GM23248 (cell line): ENCODE measurements at places on chromosomes 7 and 10. TPM values are rescaled to one million over a fixed set of nuclear protein-coding genes. Genes with fewer than 3 reads are reported as not detected.

DNA sequence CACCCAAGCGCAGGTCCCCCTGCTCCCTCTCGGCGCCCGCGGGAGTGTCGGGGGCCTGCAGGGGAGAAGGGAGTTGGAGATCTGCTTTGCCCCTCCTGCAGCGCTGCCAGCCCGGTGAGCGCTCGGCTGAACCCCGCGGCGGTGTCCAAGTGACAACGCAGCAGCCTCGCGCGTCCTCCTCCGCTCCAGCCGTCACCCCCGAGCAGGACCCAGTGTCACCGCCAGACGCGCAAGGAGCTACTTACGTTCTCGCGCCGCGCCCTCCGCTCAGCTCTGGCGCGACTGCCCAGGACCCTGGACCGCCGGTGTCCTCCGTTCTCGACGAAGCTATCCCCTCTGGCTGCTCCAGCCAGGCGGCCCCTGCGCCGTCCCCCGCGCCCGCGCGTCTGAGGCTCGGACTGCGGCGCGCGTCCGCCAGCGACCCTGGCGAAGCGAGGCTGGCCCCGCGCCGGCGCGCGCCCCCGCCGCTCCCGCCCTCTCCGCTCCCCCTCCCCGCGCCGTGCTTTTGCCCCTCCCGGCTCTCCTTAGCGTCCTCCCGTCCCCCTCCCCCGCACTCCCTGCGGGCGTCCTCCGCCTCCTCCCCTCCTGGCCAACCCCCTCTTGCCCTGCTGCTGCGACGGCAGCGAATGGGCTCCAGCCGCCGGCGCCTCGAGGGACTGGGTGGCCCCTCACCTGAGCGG is at the start of gene NRCAM:
TSS of gene NRCAM (minus strand) at position 439 of the 680 bp plus-strand sequence. CDS start 216,372 bp downstream, outside the sequence.
- H3K4me3 ChIP-seq, result peak within 1 kb of the TSS; percentile 75
- peak; percentile 58 for DNase-seq
- no peak within 1 kb of the TSS for H3K27ac ChIP-seq
- H3K4me1 ChIP-seq, result no peaks in the 10 kb centered on the region

GRCh38 chr7:18467011-18467410 is 28.5 kb upstream of the HDAC9 start:
- DNase-seq, result no peak
- peaks cover 4% of the 10 kb centered on the region; the same call in 1 of the 2 replicates for H3K4me1 ChIP-seq
- H3K4me3 ChIP-seq, result no peak overlapping the region

GRCh38 chr10:5123886-5124285 is 29.7 kb downstream of the AKR1C3 start:
- 0 out of 2 replicates have a peak, but pooled peaks cover 3% of the 10 kb centered on the region for H3K27me3 ChIP-seq
- H3K27ac ChIP-seq, result no peak overlapping the region
- H3K4me3 ChIP-seq, result no peak overlapping the region
- no peaks in the 10 kb centered on the region for H3K36me3 ChIP-seq
- no peak for DNase-seq

GRCh38 chr10:32205670-32206069 is 141.3 kb downstream of the EPC1 start:
- H3K4me3 ChIP-seq, result no peak overlapping the region
- no peaks in the 10 kb centered on the region for H3K27me3 ChIP-seq
- H3K36me3 ChIP-seq, result no peaks in the 10 kb centered on the region
- peaks cover 17% of the 10 kb centered on the region for H3K4me1 ChIP-seq

GRCh38 chr7:27346531-27347275 is 104.1 kb downstream of the EVX1 start:
- peaks cover 14% of the 10 kb centered on the region; the same call in 1 of the 2 replicates for H3K27me3 ChIP-seq
- no peak overlapping the region for H3K27ac ChIP-seq
- H3K4me3 ChIP-seq, result 0 out of 2 replicates have a peak overlapping the region, but pooled peaks have one; percentile 6

DNA sequence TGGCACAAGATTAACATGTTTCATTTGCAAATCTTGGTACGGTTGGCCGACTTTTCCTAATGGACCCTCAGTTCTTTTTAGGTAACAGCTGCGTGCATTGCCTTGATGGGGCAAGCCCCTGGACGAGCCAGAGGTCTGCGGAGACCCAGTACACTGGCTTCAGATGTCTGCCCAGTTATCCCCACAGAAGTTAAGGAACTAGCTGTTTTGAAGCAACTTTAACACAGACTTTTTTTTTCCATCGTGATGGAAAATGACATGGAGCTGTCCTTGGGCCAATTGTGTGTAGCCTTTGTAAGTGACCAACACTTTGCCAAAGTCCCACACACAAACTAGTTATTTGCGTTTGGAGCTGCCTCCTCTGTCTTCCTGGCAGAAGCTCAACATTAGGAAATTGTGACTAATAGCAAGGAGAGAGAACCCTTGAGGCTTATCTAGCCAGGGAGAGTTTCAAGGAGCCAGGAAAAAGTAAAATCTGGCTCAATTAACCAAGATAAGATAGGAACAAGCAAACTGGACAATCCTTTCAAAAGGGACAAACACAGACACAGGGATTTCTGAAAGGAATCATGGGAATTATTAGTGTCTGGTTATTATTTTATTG is 99.6 kb upstream of the BMPER start:
- H3K27ac ChIP-seq, result peak overlapping the region; percentile 43
- peak; percentile 83 for DNase-seq

GRCh38 chr7:22238354-22239311 is 118.3 kb downstream of the RAPGEF5 start:
- H3K27me3 ChIP-seq, result no peaks in the 10 kb centered on the region
- no peaks in the 10 kb centered on the region for H3K4me1 ChIP-seq
- peak; percentile 70 for DNase-seq
- no peak overlapping the region for H3K27ac ChIP-seq
- no peaks in the 10 kb centered on the region for H3K36me3 ChIP-seq

DNA sequence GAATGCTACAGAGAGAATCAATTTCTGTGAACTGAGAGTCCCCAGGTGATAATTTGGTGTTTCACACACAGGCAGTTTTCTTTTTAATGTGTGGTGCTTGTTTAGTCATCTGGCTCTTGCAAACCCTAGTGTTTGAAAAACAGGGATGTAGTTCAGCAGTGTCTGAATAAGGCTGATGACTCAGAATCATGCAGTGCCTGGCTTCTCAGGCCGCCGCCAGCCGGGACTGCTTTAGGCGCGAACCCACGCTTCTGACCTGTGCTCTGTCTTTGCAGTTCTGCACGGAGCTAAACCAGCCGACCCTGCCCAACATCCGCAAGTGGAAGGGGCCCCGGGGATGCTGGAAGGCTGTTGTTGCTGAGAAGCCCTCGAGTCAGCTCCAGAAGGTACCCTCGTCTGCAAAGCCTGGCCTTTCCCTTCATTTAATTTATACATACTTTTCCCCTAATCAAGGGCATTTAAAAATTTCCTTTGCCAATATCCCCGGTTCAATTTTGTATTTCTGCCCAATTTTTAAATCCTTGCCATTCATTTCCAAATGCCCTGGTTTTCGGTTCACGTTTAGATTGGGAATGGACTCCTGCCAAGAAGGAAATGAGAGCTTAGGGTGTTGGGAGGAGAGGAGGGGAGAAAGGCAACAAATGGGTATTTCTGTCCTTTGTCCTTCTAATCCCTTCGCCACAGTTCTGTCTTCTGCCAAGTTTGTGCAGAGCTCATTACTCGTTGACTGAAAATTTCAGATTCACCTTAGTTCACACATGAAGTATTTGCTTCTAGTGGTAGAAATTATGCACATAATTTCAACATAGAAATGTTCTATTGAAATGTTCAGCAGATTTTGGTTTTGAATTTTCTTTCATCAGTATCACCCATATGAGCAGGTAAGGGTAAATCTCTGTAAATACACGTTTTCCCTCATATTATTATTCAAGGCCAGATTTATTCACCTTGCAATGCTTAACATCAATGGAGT is 108.5 kb upstream of the ANLN start:
- no peaks in the 10 kb centered on the region for H3K27me3 ChIP-seq
- DNase-seq, result peak; percentile 97
- H3K4me1 ChIP-seq, result peaks cover 26% of the 10 kb centered on the region
- H3K27ac ChIP-seq, result peak overlapping the region; percentile 47
- H3K36me3 ChIP-seq, result no peaks in the 10 kb centered on the region

DNA sequence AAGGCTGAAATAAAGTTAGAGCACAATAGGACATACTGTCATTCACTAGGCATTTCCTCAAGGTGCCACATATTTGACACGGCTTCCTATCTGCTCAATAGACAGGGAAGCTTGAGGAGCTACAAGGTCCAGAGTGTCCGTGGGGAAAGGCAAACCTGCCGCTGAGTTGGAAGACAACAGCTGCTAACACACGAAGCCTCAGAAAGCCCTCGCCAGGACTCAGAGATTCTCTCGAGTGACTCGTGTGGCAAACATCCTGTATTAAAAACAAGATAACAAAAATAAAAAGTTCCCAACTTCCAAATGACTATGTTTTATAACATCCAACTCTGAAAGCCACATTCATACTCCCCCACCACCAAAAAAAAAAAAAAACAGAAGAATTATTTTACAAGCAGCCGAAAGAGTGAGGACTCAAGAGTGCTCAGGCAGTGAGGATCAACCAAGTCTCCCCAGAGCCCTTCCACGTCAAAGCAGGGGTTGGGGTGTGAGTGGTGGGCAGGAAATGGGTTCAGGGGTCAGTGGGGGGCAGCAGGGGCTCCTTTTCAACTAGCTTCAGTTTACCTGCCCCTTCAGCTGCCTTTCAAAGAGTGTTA is 67.6 kb downstream of the STK17A start:
- no peaks in the 10 kb centered on the region for H3K27me3 ChIP-seq
- no peaks in the 10 kb centered on the region for H3K36me3 ChIP-seq
- peak; percentile 91 for DNase-seq
- peak overlapping the region; percentile 36 for H3K4me3 ChIP-seq
- H3K27ac ChIP-seq, result peak overlapping the region; percentile 99

DNA sequence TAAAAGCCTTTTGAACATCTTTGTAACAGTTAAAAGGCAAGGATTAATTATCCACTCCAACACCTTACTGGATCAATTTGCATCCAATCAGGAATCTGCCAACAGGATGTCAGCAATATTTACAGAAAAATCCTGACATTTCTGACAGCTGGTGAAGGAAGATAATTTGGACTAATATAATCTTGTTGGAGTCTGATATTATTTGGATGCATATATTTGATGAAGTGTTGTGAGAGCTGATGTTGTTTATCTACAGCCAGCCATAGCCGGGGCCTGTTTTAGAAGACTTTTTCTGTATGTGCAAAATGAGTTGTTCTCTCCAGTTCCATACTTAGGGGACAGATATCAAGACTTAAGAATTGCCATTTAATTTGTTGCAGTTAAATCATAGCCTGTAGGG is 91.1 kb downstream of the GPR37 start:
- H3K27me3 ChIP-seq, result no peaks in the 10 kb centered on the region
- no peak overlapping the region for H3K4me3 ChIP-seq
- H3K27ac ChIP-seq, result no peak overlapping the region
- no peaks in the 10 kb centered on the region for H3K4me1 ChIP-seq

DNA sequence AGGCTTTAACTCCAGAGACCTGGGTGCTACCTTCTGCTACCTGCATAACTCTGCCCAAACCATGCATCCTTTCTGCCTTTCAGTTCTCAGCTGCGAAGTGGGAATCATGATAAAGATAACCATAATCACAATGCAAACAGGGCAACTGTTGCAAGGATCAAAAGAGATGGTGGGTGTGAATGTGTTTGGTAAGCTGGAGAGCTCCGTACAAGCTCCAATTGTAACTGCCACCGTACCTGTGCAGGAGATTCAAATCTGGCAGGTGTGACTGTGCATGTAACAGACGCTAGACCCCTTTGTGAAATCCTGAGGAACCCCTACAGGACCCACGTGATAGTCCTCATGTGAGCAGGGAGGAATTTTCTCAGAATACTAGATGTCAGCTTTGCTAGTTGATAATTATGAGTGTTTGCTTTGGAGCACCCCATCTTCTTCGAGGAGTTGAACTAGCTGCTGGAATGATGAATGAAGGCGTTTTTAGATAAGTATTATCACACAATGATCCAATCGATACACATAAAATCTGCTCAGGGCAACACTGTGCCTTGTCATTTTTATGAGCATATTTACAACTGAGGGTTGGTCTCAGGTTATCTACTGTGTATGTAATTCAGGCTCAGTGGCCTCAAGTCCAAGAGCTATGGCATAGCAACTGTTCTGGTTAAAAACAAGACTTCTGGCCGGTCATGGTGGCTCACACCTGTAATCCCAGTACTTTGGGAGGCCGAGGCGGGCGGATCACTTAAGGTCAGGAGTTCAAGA is 15.4 kb upstream of the FRAT2 start:
- no peak overlapping the region for H3K27ac ChIP-seq
- no peaks in the 10 kb centered on the region for H3K27me3 ChIP-seq
- H3K36me3 ChIP-seq, result no peaks in the 10 kb centered on the region
- no peak overlapping the region for H3K4me3 ChIP-seq
- no peaks in the 10 kb centered on the region for H3K4me1 ChIP-seq
- DNase-seq, result no peak

GRCh38 chr7:100895956-100896731 is 456 bp upstream of the ACHE start:
- DNase-seq, result no peak
- no peaks in the 10 kb centered on the region for H3K4me1 ChIP-seq
- H3K27ac ChIP-seq, result no peak overlapping the region
- peaks cover 39% of the 10 kb centered on the region for H3K27me3 ChIP-seq

DNA sequence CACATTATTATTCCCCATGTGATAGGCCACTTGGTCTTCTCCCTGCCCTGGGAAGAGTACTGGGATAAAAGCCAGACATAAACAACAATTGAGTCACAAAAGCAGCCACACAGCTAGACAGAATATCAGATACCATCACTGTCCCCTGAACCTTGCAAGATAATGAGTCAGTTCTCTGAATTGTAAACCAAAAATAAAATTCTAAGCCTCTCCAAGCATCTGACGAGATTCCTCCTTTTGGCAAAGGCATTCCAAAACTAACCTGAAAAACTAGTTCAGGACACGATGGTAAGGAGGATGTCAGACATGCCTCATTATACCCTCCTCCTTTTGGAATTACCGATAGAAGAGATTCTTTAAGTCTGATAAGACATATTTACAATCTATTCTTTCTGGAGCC is 450.7 kb downstream of the HTR7 start:
- DNase-seq, result no peak
- H3K4me1 ChIP-seq, result no peaks in the 10 kb centered on the region
- no peaks in the 10 kb centered on the region for H3K36me3 ChIP-seq
- H3K27ac ChIP-seq, result no peak overlapping the region

GRCh38 chr10:76481178-76481577 is 1049.8 kb downstream of the LRMDA start:
- no peak overlapping the region for H3K4me3 ChIP-seq
- H3K36me3 ChIP-seq, result no peaks in the 10 kb centered on the region
- H3K27ac ChIP-seq, result no peak overlapping the region
- H3K4me1 ChIP-seq, result no peaks in the 10 kb centered on the region
- no peak for DNase-seq
- no peaks in the 10 kb centered on the region for H3K27me3 ChIP-seq

GRCh38 chr7:48876087-48876486 is 48.3 kb upstream of the CDC14C start:
- H3K27ac ChIP-seq, result no peak overlapping the region
- H3K4me3 ChIP-seq, result no peak overlapping the region
- no peak for DNase-seq
- no peaks in the 10 kb centered on the region for H3K4me1 ChIP-seq
- H3K27me3 ChIP-seq, result no peaks in the 10 kb centered on the region
- no peaks in the 10 kb centered on the region for H3K36me3 ChIP-seq

GRCh38 chr7:87144173-87144657 is 8.0 kb upstream of the DMTF1 start:
- H3K4me1 ChIP-seq, result no peaks in the 10 kb centered on the region
- H3K27ac ChIP-seq, result no peak overlapping the region
- no peaks in the 10 kb centered on the region for H3K36me3 ChIP-seq
- H3K27me3 ChIP-seq, result no peaks in the 10 kb centered on the region

Gene ADIRF
- total RNA-seq, result 17.6 and 34.1 TPM in 2 replicates

Gene STRIP2
- 2.2 and 2.5 TPM in 2 replicates for total RNA-seq

Gene ZNF853
- total RNA-seq, result 0.22 and 0.51 TPM in 2 replicates

Gene SEMA3C
- 612 and 756 TPM in 2 replicates for total RNA-seq

Gene C10orf67
- under 0.01 and 0.25 TPM in 2 replicates for total RNA-seq

Gene GIMAP4
- not detected in 2 replicates for total RNA-seq

Gene SP8
- not detected in 2 replicates for total RNA-seq

Gene KIF11
- total RNA-seq, result 12.5 and 16.2 TPM in 2 replicates
